ENCODE measurements at places on chromosomes 13 and 19.

- peaks cover 29% of the 10 kb centered on the region for H3K4me1 ChIP-seq
- H3K27ac ChIP-seq: no peak overlapping the region
- H3K4me3 ChIP-seq: no peak overlapping the region
- peaks cover 8% of the 10 kb centered on the region for H3K36me3 ChIP-seq
Observed at GRCh38 chr13:111156421-111156820, 41.3 kb downstream of the ARHGEF7 start.

DNA sequence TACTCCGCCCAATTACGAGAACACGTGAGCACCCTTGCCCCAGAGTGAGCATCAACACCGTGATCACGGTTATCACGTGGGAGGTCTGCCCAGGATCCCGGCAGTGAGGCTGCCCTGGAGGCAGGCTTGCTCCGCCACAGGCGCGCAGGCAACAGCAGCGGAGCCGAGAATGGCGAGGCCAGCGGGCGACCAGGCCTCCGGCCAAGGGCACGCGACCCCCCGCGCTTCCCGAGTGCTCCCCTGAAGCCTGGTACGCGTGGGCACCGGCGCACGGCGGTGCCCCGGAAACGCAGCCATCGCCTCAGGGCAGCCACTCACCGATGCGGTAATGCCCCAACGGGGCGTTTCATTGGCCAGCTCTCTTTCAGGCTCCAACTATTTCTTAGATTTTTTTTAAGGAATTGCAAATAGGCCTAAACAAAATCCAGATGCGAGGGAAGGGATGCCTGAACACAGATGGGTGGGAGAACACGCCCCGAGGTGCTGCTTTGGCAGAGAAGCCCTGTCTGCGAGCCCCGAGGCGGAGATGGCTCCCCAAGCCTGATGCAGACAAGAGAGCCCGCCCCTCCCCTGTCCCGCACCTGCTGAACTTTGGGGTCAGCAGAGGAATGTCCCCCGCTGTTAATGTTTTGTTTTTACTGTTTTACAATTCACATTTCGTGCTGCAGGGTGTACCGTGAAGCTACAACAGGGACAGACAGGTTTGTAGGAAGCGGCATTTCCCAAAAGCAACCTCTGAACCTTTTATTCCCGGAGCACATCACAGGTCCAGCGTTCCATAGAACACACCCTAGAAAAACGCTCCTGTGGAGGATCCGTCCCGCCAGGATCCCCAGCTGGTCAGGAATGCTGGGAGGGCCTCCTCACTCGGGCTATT, 132.7 kb downstream of the ZDHHC20 start:
- DNase-seq: no peak
- H3K27ac ChIP-seq: no peak overlapping the region
- peaks cover 20% of the 10 kb centered on the region for H3K27me3 ChIP-seq
- H3K36me3 ChIP-seq: peaks cover 10% of the 10 kb centered on the region

DNA sequence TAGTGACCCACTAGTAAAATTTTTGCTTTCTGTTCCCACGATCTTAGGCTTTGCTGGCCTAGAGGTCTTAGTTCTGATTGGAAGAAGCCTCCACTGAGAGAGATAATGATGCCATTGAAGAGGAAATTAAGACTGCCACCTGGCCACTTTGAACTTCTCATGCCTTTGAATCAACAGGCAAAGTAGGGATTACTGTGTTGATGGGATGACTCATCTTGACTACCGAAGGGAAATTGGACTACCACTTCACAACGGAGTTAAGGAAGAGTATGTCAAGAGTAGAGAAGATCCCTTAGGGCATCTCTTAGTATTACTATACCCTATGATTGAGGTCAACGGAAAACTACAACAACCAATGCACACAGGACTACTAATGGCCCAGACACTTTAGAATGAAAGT, 12.7 kb upstream of the FREM2 start:
- H3K36me3 ChIP-seq: no peaks in the 10 kb centered on the region
- no peak for DNase-seq
- no peak overlapping the region for H3K4me3 ChIP-seq
- peaks cover 3% of the 10 kb centered on the region for H3K4me1 ChIP-seq
- no peak overlapping the region for H3K27ac ChIP-seq

- peaks cover 7% of the 10 kb centered on the region for H3K4me1 ChIP-seq
- DNase-seq: no peak
- H3K36me3 ChIP-seq: peaks cover 30% of the 10 kb centered on the region
- H3K27me3 ChIP-seq: peaks cover 4% of the 10 kb centered on the region
- no peak overlapping the region for H3K27ac ChIP-seq
Observed at GRCh38 chr13:97339988-97340749, 93.8 kb upstream of the RAP2A start.

GRCh38 chr13:48449656-48450055, 36.7 kb upstream of the LPAR6 start:
- DNase-seq: no peak
- no peak overlapping the region for H3K4me3 ChIP-seq
- H3K27ac ChIP-seq: no peak overlapping the region
- no peaks in the 10 kb centered on the region for H3K27me3 ChIP-seq
- no peaks in the 10 kb centered on the region for H3K4me1 ChIP-seq

DNA sequence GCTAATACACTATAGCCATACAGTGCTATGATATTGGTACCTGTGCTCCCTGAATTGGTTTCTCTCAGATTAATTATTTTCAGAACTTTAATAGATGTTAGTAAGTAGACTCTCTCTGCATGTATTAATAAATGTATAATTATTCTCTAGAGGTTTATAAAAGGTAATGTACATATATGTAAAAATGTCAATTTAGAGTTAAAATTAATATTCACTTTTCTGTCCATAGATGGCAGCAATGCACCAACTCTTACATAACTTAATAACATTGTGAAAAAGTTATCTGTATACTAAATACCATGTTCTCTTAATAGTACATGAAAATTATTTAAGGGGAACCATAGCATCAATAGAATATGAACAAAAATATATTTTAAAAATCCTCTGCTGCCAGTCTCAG, 515.0 kb upstream of the KLHL1 start:
- H3K27ac ChIP-seq: no peak overlapping the region
- no peaks in the 10 kb centered on the region for H3K4me1 ChIP-seq
- no peak for DNase-seq
- no peak overlapping the region for H3K4me3 ChIP-seq

- H3K27ac ChIP-seq: no peak overlapping the region
- no peak overlapping the region for H3K4me3 ChIP-seq
- H3K36me3 ChIP-seq: no peaks in the 10 kb centered on the region
- peaks cover 6% of the 10 kb centered on the region for H3K4me1 ChIP-seq
- H3K27me3 ChIP-seq: no peaks in the 10 kb centered on the region
Observed at GRCh38 chr13:29489650-29490560, 105.6 kb downstream of the SLC7A1 start.

DNA sequence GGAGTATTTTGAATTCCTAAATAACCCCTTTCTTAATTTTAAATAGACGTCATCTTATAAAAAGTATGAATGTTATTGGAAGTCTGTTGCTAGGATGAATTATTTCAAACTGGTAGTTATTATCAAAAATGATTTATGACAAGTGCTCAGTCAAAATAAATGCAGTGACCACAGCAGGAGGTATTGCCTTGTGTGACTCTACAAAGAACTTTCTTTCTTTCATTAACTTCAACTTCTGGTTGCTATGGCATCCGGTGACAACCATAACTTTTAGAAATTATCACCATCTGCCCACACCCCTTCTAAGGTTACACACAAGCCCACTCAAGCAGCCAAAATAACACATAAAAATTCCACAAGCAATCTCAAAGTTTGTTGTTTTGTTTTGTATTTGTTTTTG, 189.9 kb downstream of the DACH1 start:
- peaks cover 6% of the 10 kb centered on the region for H3K36me3 ChIP-seq
- no peaks in the 10 kb centered on the region for H3K27me3 ChIP-seq
- H3K27ac ChIP-seq: no peak overlapping the region
- H3K4me3 ChIP-seq: no peak overlapping the region
- peaks cover 7% of the 10 kb centered on the region for H3K4me1 ChIP-seq

- H3K27me3 ChIP-seq: peaks cover 30% of the 10 kb centered on the region
- H3K4me3 ChIP-seq: peak overlapping the region; percentile 85
- peaks cover 60% of the 10 kb centered on the region for H3K36me3 ChIP-seq
- no peak for DNase-seq
- H3K4me1 ChIP-seq: peaks cover 56% of the 10 kb centered on the region
Observed at GRCh38 chr19:55674459-55674840, 576 bp upstream of the EPN1 start.

DNA sequence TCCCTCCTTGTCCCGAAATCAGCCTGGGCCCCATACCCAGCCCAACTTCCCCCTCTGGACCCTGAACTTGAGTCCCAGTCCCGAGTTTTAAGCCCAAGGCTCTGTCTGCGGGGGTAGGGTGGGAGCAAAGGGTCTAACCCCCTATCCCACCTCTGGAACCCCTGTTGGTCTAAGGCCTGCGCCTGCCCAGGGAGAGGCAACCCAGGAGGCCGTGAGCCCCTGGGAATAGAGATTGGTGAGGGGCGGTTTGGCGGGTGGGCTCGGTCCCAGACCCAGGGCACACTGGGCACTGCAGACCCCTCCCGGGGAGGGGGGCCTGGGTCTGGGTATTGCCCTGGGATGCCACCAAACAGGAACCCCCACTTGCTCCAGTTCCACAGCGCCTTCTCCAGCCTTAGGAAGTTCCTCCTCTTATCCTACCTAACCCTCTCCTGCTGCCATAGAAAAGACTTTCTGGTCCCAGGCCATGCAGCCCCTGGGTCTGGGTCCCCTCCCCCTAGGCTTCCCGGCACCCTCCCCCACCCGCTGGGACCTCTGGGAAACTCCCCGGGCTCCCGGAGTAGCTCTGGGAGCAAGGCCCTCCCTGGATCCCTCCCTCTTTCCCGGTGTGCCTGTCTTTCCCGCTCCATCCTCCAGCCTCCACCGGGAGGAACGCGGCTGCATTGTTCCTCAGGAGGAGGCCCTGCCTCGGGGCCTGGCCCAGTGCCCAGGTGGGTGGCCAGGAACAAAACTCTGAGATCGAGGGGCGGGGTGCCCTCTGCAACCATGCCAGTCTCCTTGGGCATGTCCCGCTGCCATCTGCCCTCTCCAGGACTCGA, 33.6 kb upstream of the NANOS3 start:
- H3K4me1 ChIP-seq: peaks cover 31% of the 10 kb centered on the region
- H3K4me3 ChIP-seq: peak overlapping the region; percentile 92
- peak; percentile 43 for DNase-seq
- H3K27me3 ChIP-seq: peaks cover 23% of the 10 kb centered on the region
- no peaks in the 10 kb centered on the region for H3K36me3 ChIP-seq

- H3K4me3 ChIP-seq: no peak overlapping the region
- H3K4me1 ChIP-seq: peaks cover 18% of the 10 kb centered on the region
- peaks cover 5% of the 10 kb centered on the region for H3K27me3 ChIP-seq
- peak overlapping the region; percentile 28 for H3K27ac ChIP-seq
Observed at GRCh38 chr19:47595944-47596343, 13.0 kb upstream of the BICRA start.

- peaks cover 9% of the 10 kb centered on the region for H3K4me1 ChIP-seq
- H3K36me3 ChIP-seq: peaks cover 6% of the 10 kb centered on the region
- peaks cover 13% of the 10 kb centered on the region for H3K27me3 ChIP-seq
- H3K4me3 ChIP-seq: peak within 1 kb of the TSS; percentile 84
- DNase-seq: peak; percentile 47
Observed at GRCh38 chr19:14979476-14980255, at the start of gene SLC1A6. Gene SLC1A6 (minus strand): TSS chr19:14979864. CDS start chr19:14972910, 6,954 bp downstream.

DNA sequence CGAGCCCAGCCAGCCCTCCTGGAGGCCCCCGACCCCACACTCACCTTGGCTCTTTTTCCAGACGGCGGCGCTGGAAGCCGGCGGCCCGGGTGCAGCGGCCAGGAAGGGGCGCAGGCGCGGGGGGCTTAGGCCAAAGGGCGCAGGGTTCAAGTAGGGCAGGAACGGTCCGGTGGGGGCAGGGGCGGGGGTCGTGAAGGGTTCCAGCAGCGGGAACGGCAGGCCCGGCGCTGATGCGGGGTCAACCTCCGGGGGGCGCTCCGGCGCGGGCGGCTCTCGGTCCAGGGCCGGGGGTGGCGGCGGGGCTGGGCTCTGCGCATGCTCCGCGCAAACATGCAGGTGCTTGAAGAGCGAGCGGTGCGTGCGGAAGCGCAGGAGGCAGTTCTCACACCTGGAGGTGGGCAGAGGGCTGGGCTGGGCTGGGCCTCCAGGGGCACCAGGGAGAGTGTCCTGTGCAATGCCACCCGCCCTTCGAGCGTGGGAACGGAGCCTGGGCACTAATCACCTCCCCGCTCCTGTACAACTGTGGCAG, 2.3 kb downstream of the ZNF414 start:
- peaks cover 12% of the 10 kb centered on the region for H3K27me3 ChIP-seq
- no peak for DNase-seq
- no peak overlapping the region for H3K4me3 ChIP-seq
- no peak overlapping the region for H3K27ac ChIP-seq
- peaks cover 5% of the 10 kb centered on the region for H3K36me3 ChIP-seq

DNA sequence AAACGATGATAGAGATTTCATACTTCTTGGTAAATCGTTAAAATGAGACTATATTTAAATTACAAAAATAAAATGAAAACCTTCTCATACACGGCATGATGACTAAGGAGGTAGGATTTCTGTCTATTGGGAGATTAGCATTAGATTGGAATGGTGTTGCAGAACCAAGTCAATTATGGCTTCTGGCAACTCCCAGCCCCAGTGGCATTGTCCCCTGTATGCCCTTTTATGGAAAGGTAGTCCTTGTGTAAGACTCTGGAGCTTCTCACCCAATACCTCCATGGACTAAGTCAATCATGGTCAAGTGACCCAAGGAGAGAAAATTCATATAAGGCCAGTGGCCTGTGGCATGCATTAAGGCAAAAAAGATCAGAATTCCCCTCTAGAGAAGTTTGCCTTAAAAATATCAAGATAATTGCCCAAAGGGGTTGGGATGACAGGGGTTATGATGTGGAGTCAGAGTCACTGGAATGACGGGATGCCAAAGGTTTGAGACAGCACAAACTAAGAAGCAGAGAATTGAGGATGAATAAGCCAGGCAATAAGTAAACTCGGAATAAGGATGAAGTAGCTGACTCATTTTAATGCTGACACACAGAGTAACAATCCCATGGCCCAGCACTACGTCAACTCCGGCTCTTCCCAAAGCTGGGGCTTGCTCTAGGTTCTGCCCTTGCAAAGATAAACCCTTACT, 57.8 kb upstream of the POSTN start:
- no peak for DNase-seq
- H3K27me3 ChIP-seq: no peaks in the 10 kb centered on the region
- H3K27ac ChIP-seq: no peak overlapping the region
- peaks cover 3% of the 10 kb centered on the region for H3K4me1 ChIP-seq

- H3K27me3 ChIP-seq: peaks cover 3% of the 10 kb centered on the region
- no peaks in the 10 kb centered on the region for H3K36me3 ChIP-seq
- no peaks in the 10 kb centered on the region for H3K4me1 ChIP-seq
- H3K27ac ChIP-seq: no peak overlapping the region
- DNase-seq: peak; percentile 25
- no peak overlapping the region for H3K4me3 ChIP-seq
Observed at GRCh38 chr19:4140237-4140711, 13.2 kb upstream of the CREB3L3 start.

GRCh38 chr19:16372065-16372915, 47.7 kb downstream of the KLF2 start:
- H3K27me3 ChIP-seq: peaks cover 17% of the 10 kb centered on the region
- peaks cover 11% of the 10 kb centered on the region for H3K4me1 ChIP-seq
- H3K27ac ChIP-seq: no peak overlapping the region
- DNase-seq: no peak
- H3K36me3 ChIP-seq: peaks cover 29% of the 10 kb centered on the region
- no peak overlapping the region for H3K4me3 ChIP-seq

GRCh38 chr13:111213964-111214726, 99.0 kb downstream of the ARHGEF7 start:
- no peak for DNase-seq
- H3K4me1 ChIP-seq: peaks cover 70% of the 10 kb centered on the region
- peaks cover 57% of the 10 kb centered on the region for H3K36me3 ChIP-seq
- H3K27ac ChIP-seq: no peak overlapping the region
- peaks cover 8% of the 10 kb centered on the region for H3K27me3 ChIP-seq

- H3K27ac ChIP-seq: no peak overlapping the region
- no peak for DNase-seq
- H3K4me1 ChIP-seq: no peaks in the 10 kb centered on the region
Observed at GRCh38 chr13:73300718-73301425, 242.1 kb downstream of the KLF5 start.

Data from endothelial cell (in vitro differentiated cells).